ENCODE measurements at places on chromosomes 3 and 15.

DNA sequence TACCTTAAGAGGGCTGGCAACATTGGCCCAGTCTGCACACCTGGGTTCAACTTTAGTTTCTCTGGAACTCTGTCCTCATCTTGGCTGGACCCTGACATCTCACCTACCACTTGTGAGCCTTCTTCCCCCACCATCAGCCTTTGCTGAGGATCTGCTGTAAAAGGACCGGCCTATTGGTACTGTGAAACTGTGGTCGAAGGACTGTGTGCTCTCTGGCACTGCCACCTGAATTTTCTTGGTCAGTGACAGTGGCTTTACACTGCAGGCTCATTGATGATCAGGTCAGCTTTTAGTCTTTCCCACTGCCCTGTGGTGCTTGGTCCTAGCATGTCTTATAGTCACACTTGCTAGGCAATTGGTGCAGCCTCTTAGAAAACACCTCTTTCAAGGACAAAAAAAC, 86.9 kb downstream of the PEX5L start:
- DNase-seq: no peak

DNA sequence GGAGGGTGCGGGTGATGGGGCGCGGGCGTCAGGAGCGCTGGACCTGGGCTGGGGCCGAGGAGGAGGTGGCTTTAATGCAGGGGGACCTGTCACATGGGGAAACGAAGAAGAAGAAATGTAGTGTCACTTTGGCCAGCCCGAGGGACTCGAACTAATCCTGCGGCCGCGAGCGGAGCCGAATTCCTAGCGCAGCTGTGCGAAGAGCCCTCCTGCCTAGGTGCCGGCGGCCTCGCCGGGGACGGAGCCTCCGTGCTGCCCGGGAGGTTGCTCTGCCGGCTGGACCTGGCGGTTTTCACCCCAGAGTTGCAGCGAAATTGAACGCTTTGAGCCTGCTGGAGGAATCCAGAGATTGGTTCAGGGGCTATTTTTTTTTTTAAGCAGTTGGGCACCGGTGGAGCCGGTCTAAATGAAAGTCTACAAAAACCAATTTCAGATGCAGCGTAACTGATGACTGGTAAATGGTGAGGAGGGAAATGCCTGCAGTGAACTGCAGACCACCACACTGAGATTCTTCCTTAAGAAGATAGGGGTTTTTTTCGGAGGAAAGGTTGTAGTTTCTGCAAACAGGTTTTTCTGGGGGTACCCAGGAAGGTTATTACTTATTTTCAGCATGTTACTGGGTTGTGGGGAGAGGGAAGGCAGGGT, 662 bp downstream of the TMEM108 start:
- DNase-seq: no peak

GRCh38 chr3:172982736-172983364, 158.2 kb downstream of the SPATA16 start:
- no peak for DNase-seq

DNA sequence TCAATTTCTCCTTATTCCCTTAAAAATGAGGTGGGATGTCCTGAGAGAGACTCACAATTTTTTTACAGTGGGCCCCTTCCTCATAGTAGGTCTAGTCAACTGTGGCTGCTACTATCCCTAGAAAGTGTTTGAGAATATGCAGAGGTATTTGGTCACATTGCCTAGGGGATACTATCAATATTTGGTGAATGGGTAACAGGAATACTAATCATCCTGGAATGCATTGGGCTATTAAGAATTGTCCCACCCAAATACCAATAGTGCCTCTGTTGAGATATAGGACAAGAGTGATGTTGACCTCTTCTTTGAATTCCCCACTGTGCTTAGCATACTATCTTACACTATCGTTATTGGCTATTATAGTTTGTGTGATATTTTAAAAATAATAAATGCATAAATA, 389.4 kb downstream of the DIPK2A start:
- peak; percentile 74 for DNase-seq

DNA sequence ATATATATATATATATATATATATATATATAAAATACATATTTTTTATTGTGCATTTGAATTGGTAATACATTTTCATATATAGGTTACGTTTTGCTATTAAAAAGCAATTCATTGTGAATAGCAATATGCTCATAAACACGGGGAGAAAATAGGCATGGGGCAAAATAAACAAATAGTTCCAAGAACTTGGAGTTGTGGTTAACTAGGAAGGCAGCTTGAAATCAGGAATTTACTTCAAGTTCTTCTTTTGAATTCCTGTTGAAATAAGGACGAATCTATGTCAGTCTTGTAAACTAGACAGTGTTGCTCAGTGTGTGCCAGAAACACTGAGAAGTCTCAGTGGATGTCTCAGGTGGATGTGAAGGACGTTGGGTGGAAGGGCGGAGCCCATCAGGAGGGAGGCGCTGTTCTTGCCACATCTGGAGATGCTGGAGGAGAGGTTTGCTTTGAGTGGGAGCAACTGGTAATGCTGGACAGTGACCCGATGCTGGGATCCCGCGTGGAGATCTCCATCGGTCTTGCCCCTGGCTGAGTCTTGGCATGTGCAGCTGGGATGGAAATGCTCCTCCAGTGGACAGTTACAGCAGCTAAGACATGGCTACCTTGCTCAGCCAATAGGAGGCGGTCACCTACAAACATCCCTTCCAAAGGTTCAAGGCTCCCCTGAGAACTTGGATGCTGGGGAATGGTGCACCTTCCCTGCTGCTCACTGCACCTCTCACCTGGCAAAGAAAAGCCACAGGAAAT, 2.5 kb downstream of the IL16 start:
- DNase-seq: no peak

DNA sequence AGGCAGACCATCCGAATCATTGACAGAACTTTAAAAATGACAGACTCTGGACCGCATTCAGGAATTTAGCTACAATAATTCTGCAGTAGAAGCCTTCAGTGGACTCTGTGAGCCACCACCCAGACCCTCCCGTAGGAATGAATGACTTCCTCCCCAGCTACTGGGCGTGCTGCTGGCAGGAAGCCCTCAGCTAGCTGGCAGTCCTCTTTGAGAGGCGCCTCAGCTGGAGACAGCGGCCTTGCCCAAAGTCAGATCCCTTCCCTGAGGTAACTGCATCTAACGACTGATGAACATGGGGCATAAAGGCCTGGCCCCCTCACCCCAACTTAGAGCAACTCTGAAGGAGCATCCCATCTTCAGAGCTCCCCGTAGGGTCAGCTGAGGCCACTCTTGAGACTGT, 25.8 kb downstream of the CRABP1 start:
- DNase-seq: no peak

- no peak for DNase-seq
Observed at GRCh38 chr3:150349314-150350097, 58.6 kb upstream of the TSC22D2 start.

DNA sequence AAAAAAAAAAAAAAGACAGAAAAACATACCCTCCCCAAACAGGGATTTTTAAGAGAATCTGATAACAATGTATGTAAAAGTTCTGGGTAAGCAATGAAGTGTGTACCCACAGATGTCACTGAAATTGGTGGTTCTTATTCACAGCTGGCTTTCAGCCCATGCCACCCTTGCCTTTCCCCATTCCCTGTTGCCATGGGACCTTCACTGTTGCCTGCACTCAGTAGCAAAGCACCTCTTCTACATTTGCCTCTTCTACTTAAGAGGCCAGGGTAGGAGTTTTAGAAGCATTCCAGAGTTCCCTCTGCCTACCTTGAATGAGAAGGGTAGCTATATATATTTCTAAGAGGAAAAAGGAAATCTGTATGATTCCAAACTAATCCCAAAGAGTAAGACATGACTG, 57.4 kb downstream of the FMN1 start:
- DNase-seq: no peak

DNA sequence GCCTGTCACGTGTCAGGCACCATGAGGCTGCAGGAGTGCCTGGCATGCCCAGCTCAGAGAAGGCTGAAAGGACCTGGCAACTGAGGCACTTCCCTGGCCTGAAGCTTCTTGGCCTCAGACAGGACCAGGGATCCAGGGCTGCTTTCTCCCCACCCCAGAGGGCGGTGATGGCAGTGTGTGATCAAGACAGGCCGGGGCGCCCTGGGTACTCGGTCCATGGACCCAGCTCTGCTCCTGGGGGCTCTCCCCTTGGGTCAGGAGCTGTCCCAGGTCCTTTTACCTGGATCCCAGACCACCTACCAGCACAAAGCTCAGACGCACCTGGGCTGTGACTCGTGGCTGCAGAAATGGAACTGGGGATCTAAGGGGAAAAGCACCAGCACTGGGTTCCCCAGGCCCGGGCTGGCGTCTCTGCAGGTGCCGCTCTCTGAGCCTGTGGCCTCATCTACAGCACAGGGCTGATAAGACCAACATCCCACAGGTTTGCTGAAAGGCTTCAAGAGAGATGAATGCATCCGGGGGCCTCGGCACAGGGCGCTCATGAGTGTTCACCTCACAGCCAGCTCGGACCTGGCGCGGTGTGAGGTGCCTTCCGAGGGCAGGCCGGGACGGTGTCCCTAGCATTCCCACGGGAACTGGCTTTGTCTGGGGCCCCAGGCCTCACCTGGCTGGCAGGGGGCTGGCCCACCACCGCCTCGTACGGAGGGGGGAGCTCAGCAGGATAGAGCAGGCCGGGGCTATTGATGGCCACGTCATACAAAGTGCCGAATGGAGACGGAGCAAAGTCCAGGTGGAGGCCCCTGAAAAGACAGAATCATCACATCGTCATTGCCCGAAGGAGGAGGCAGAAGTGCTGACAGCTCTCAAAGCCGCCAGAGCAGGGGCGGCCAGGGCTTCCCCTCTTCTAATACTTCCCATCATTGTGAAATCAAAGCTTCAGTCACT, 133.6 kb downstream of the NSMCE3 start:
- DNase-seq: no peak

- peak; percentile 31 for DNase-seq
Observed at GRCh38 chr3:149224736-149225594, 3.3 kb upstream of the CP start.

DNA sequence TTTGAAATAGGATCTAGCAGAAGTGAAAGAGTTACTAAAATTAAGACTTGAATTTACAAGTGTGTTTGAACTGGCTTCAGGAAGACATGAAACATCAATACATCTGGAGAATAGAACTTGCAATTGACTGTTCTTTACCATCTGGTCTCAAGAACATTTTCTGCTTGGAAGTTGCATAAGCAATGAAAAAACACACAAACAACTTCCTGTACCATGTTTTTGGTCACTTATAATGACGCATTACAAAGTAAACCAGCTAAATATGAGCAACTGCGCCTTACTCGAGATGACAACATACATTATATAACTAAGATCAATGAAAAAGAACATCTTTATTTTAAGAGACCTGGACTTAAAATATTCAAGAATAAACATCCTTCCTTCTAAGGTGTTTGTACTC, 112.5 kb downstream of the TIGIT start:
- DNase-seq: no peak

GRCh38 chr15:75067123-75067830, 43.9 kb downstream of the PPCDC start:
- DNase-seq: peak; percentile 74

GRCh38 chr3:194134231-194134756, 1.7 kb upstream of the HES1 start:
- no peak for DNase-seq

DNA sequence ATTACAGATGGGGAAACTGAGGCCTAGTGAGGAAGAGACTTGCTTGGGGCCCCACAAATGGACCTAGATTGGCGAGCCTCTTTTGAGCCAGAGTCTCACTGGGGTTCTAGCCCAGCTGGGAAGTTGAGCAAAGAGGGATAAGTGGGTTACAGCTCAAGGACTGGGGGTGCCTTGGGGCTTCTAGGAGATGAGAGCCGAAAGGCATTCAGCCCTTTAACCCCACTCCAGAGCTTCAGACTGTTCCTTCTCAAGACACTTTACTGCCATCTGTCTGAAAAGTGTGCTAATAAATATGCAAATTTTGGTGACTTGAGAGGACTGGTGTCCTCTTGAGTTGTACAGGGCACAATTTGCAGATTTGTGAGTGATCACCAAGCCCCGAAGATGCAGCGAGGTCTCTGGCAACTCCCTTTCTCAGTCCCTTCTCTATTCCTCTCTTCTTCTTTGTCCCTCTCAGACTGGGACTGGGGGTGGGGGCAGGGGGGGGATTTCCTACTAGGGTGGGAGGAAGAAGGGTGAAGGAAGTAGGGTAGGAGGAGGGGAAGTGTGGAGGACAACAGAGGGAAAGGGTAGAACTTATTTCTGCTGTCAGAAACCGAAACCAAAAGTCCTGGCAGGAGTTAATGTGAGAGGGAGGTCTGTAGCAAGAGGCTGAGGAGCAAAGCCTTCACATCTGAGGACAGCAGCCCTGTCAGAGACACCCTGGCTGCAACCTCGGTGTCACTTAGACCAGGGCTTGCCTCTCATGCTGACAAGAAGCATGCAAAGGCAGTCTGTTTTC, 16.2 kb upstream of the ANKDD1A start:
- no peak for DNase-seq

DNA sequence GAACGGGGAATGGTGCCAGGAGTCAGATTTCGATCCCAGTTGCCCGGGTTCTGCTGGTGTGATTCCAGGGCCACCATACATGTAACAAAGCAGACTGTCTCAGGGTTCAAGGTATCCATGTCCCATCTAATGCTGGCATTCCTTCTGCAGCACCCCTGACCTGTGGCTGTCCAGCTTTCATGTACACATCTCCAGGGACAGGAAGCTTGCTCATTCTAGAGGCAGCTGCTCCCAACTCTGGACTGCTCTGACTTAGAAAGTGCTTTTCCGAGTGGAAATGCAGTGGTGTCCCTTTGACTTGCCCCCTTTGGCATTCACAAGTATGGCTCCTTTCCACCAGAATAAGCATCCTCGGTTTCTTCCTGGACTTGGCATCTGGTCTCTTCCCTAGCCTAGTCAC, 30.9 kb downstream of the PML start:
- no peak for DNase-seq

GRCh38 chr3:162368417-162368816, 871.8 kb downstream of the OTOL1 start:
- no peak for DNase-seq

- no peak for DNase-seq
Observed at GRCh38 chr3:29291260-29291981, 10.6 kb downstream of the RBMS3 start.

GRCh38 chr15:70826634-70827033, 27.3 kb downstream of the LARP6 start:
- DNase-seq: peak; percentile 86

GRCh38 chr3:48826451-48826850, 21.2 kb downstream of the PRKAR2A start:
- peak; percentile 66 for DNase-seq

GRCh38 chr3:69823743-69824142, 84.5 kb downstream of the MITF start:
- no peak for DNase-seq

- peak; percentile 97 for DNase-seq
Observed at GRCh38 chr3:49673715-49674496, at the start of gene APEH. TSS of gene APEH (plus strand) at chr3:49674351. CDS start at chr3:49674402, 51 bp downstream.

DNA sequence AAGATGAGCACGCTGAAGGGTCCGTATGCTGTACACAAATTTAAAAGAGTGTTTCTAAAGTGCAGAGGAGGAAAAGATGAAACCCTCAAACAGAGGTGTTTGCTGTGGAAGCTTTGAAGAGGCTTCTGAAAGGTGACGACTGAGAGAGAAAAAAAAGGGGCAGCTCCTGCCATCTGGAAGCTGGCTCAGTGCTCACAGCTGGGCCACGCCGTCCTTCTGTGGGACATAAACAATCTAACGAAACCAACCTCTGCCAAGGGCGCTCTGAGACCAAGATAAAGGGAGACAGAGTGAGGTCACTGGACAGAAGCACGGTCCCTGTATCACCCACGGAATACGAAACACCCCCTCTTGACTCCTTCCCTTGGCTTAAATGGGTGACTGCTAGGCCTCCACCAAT, 96.3 kb upstream of the SLC6A6 start:
- DNase-seq: no peak

GRCh38 chr15:37094915-37095711, 5.2 kb downstream of the MEIS2 start:
- DNase-seq: no peak

All from HS-27A (cell line).